ENCODE measurements at places on chromosomes 1 and 21.
A peak's percentile ranks its signal among the peaks of the same experiment; 100 is the strongest.

- peak; percentile 8 for DNase-seq
Observed at GRCh38 chr1:30034627-30035521, 688.5 kb downstream of the MATN1 start.

DNA sequence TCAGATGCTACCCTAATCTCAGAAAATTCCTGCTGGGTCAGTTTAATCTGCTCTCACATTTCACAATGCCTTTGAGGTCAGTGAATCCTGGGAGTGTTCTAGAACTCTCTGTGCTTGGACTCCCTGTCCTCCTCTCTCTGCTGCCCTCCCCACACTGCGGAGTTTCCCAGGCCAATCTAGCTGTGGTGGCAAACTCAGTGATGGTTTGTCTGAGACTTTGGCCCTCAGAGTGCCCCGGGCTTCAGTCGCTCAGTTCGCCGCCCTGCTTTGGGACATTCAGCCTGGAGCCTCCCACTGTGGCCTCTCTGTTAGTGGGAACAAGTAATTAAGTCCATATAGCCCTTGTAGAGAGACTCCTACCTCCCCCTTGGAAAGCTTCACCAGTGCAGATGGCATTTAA lies 7.1 kb downstream of the C1orf226 start:
- no peak for DNase-seq

DNA sequence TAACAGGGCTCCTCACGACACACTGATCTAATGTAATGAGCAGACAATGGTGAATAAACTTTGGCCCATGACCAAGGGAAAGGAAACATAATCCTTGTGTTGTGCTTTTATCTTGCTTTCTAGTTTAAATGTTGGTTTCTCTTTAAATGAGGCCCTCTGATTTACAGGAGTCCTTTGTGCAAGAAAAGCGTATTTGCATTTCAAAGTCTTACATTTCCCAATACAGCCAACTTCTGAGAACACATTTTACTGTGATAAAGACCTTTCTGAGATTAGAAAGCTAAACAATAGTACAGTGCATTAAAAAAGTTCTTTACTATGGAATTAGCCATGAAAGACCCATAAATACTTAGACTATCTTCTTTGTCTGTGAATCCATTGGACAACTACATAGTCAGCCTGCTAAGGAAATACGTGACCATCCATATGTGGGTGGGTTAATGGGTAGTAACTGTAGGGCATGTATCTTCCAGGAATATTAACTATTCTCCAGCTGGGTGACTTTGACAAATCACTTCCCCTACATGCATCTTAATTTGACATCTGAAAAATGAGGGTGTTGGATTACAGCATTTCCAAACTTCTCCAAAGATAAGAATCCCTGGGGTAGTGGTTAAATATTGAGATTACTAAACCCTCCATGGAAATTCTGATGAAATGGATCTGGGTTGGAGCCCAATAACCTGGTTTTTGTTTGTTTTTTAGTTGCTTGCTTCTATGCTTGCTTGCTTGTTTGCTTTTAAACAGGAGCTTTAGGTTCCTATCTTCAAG lies 50.3 kb upstream of the USP1 start:
- DNase-seq = peak; percentile 53

GRCh38 chr21:44758781-44759627 lies 42.6 kb downstream of the UBE2G2 start:
- no peak for DNase-seq

- peak; percentile 54 for DNase-seq
Observed at GRCh38 chr1:45205011-45205909, 1.1 kb downstream of the ZSWIM5 start.

DNA sequence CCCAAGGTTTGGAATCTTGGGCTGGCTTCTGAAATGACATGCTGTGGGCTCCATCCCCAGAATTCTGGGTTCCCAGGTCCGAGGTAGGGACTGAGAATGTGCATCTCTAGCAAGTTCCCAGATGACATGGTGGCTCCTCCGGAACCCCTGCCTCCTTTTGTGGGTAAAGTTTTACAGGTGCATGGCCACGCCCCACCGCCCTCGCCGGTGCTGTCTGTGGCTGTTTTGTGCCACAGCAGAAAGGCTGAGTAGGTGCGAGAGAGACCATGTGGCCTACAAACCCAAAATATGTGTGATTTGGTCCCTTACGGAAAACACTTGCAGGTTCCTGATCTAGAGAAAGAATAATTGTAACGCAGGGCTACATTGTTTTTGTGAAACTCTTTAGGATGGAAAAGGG lies 30.9 kb downstream of the SKI start:
- no peak for DNase-seq
